ENCODE measurements at places on chromosomes 11 and 22.

DNA sequence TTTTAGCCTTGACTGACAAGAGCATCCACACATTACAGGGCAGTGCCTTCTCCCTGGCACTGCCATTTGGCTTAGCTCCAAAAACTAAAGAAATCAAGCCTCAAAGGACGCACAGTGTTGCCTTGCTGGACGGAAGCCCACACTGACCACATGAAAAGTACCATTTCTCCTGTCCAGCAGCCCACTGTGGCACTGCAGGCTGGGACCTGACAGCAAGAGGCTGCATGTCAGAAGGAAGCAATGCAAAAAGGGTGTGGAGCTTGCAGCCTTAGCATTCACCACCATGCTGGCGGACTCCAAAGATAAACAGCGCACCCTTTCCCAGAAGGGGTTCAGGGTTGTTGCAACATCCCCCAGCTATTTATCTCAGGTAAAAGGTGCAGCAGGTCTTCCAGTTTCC, 109.3 kb upstream of the BMAL1 start:
- no peak for DNase-seq

DNA sequence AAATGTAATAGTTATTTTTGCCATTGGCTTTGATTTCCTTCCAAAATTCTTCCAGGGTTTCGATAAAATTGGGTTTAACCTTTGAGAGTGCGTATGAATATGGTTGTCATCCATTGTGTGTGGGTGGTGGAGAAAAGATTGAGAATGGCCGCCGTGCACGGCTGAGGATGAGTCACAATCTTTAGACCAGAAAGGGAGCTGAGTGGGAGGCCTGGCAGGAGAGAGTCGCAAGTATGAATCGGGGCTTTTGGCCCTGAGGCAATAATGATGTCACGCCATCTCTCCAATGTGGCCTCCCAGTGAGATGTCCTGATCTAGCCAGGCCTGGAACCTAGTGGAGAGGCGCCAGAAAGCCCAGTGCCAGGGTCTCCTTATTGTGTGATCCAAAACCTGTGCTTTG, 33.1 kb upstream of the SMPD1 start:
- DNase-seq: peak; percentile 97

GRCh38 chr22:22888571-22889353, 1.1 kb downstream of the IGLL5 start:
- DNase-seq: no peak

DNA sequence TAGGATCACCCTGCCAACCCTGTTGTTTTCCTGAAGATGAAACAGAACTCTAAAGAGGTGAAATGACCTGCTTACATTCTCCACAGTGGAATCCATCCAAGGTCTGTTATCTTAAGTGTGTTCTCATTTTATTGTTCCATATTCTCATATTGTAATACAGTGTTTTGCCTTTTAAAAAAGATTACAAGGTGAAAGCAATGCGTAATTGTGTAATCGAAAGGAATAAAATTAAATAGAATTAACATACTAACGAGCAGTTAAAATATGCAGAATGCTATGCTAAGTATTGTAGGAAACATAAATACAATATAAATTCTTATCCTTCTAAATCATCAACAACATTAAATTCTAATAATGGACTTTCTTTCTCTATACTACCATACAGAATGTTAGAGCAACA, 41.6 kb upstream of the CTSC start:
- no peak for DNase-seq

DNA sequence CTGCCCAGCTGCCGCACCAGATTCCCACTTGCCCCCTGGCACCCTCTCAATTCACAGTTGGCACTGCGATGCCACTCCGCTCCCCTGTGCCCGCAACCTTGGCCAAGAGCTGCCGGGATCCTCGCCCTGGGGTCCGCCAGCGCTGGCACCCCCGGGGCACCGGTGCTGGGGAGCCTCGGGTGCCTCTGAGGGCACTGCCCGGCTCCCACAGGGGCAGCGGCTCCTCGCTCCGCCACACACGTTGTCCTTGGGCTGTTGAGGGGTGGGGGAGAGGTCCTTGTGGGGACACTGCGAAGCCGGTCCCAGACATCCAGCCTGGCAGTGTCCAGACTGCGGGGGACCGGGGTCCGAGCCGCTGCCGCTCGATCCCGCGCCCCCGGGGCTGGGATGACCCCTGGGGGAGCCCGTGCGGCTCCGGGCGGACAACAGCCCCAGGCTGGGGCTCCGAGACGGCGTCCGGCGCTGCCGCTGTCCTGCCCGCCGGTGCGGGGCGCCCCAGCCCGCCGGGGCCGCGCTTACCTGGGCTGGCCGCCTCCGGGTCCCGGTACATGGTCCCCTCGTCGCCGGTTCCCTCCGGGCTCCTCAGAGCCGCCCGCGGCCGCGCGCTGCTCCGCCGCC, 496 bp downstream of the SYT7 start:
- no peak for DNase-seq

- DNase-seq: no peak
Observed at GRCh38 chr11:121257976-121258375, 34.6 kb upstream of the SC5D start.

GRCh38 chr11:58647141-58647699, 24.8 kb downstream of the CNTF start:
- DNase-seq: no peak

DNA sequence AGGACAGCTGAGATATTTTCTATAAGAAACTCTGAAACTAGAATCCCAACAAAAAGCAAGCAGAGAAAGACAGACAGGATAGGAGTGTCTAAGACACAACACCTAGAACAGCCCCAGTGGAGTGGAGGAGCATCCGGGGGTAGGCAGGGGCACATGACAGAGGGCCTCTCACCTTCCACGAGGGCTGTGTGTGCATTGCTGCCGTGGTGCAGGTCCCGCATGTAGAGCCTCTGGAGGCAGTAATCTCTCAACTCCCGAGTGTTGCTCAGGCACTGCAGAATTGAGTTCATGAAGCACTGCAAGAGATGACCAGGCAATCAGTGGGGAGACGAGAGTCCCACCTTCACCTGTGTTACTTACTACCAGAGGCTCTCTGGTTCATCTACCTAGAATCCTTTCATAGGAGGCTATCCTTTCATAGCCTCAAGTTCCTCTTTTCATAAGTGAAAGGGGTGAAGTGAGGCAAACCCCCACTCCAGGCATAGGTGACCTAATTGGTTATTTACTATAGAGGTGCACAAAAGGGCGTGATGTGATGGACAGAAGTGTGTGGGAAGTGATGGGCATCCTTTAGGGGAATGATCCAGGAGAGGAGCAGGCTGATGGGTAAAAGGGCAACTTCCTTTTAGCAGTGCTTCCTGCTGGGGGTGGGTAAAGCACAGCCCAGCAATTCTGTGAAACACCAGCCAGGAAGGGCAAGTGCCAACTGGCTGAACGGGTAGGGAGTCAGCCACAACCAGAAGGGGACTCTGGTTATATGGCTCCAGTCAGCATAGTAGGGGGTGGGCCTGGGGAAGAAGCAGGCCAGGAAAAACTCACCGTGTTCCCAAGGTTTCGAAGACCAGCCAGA, 13.1 kb upstream of the MFRP start:
- no peak for DNase-seq

GRCh38 chr11:128238521-128239265, 348.7 kb downstream of the ETS1 start:
- no peak for DNase-seq

- no peak for DNase-seq
Observed at GRCh38 chr11:112023104-112023503, 2.1 kb upstream of the DLAT start.

GRCh38 chr22:45903355-45904135, 73.4 kb downstream of the WNT7B start:
- DNase-seq: peak; percentile 84

GRCh38 chr11:18371279-18371678, 23.1 kb upstream of the LDHA start:
- DNase-seq: no peak

DNA sequence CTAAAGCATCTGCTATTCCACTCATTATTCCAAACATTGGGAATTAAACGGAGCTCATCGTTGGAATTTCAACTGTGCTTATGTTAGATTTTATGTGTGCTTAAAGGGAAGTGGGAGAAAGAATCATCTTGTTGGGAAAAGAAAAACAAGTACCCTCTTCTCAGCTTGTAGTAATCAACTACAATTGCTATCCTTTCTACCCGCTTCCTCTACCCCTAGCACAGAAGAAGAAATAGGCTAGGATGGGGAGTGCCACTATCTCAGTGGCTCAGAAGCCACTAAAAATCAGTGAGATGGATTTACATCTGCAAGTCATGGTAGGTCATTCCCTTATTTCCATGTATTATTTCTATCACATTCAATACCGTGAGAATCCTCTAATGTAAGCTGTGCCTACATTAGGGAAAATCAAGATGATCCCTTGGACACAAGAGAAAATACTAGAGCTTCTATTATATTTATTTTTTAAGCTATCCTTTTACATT, 97.9 kb upstream of the CD44 start:
- no peak for DNase-seq

- no peak for DNase-seq
Observed at GRCh38 chr11:84549217-84549616, 1077.9 kb downstream of the DLG2 start.

- DNase-seq: no peak
Observed at GRCh38 chr11:73186294-73186850, 31.7 kb upstream of the P2RY2 start.

DNA sequence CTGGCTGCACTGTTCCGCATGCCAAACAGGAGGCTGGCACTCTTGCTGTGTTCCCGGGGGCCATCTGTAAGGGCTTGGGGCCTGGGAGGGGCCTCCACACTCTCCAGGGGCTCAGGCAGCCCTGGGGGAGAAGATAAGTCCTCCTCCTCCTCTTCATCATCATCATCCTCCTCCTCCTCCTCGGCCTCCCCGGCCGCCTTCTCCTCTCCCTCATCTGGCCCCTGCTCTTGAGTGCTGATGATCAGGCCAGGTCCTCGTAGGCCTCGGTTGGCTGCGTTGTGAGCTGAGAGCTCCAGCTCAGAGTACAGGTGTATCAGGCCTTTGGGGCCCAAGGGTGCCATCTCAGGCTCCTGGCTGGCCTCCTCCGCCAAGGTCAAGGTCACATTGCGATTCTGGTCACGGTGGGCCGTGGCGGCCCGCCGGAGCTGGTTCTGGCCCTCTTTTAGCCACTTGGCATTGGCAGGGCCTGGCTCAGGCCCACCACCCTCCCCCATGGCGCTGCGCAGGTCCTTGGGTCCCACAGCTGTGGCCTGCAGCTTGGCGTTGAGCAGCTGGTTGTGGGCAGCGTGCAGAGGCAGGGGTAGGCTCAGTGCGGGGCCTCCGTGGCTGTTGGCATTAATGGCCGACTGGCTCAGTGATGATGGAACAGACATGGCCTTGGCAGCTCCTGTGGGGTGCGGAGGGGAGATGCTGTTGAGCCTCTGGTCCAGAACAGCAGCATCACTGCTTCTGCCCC, 8.0 kb downstream of the APBB1 start:
- no peak for DNase-seq

GRCh38 chr22:20549232-20549841, 41.9 kb downstream of the MED15 start:
- peak; percentile 27 for DNase-seq

DNA sequence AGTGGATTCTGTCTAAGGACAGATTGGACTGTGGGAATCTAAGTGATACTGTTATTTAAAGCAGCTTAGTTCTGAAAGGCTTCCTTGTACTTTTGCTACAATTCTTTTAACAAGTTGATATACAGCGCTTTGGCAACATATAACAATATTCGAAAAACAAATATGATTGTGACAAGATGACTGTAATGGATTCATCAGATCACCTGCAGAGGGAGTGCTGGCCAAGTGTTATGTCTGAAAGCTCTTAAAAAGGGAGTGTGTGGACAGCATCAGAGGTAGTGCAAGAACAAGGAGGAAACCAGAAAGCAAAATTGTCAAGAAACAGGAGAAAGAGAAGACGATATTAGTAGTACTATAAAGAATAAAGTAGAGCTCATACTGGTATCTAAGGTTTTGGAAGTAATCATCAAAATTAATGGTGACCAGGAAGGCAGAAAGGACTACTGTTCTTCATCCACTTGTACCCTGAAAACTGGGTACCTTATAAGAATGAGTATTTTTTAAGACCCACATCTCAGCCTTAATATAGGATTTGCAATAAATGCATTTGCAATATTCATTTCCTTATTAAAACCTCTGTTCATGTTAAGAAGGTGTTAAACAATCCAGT, 1112.0 kb upstream of the CCDC90B start:
- DNase-seq: no peak

GRCh38 chr11:1883346-1884302, 8.1 kb downstream of the PRR33 start:
- no peak for DNase-seq

GRCh38 chr22:25839755-25840154, 97.8 kb downstream of the MYO18B start:
- DNase-seq: no peak

- DNase-seq: peak; percentile 28
Observed at GRCh38 chr22:19663821-19664355, 50.4 kb upstream of the SEPTIN5 start.

GRCh38 chr11:120326845-120327281, 1.8 kb downstream of the TLCD5 start:
- no peak for DNase-seq

DNA sequence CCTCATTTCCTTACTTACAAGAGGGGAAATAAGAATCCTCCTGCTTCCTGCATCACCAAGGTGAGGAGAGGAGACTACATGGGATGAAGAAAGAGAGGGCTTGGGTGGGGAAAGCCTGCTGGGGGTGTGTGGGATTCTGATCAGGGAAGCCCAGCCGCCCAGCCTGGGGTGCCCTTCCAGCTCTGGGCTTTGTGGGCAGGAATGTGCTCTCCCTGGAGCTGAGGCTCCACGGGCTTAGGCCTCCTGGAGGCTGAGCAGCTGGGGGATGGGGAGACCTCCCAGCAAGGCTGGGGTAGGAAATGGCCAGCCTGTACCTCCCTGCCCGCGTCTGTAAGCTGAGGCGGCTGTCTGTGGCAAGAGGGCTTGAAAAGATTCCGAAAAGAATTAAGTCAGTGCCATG, 206.1 kb downstream of the GRIK4 start:
- no peak for DNase-seq

DNA sequence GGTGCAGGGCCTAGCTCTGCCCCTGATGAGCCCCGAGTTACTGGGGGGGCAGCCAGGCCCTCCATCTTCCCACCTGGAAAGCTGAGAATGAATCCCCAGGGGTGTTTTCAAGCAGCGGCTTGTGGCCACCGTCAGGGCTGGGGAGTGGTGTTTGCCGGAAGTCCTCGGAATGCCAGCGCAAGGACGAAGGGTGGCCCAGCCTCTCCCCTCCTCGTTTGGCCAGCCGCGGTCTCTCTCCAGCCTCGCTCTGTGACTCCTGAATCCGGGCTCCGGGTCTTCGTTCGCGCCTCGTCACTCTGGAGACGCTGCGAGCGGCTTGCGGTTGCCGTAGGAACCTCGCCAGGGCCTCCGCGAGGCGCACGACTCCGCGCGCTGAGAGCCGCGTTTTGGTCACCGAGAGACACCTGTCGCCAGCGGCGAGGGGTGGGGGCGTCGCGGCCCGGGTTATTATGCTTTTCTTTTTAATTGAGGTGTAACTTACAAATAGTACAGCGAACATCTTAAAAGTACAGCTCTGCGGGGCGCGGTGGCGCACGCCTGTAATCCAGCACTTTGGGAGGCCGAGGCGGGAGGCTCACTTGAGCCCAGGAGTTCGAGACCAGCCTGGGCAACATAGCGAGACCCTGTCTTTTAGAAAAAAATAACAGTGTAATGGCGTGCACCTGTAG, 6.3 kb upstream of the KDELR3 start:
- peak; percentile 88 for DNase-seq
